ENCODE measurements at places on chromosomes 16 and 17.

DNA sequence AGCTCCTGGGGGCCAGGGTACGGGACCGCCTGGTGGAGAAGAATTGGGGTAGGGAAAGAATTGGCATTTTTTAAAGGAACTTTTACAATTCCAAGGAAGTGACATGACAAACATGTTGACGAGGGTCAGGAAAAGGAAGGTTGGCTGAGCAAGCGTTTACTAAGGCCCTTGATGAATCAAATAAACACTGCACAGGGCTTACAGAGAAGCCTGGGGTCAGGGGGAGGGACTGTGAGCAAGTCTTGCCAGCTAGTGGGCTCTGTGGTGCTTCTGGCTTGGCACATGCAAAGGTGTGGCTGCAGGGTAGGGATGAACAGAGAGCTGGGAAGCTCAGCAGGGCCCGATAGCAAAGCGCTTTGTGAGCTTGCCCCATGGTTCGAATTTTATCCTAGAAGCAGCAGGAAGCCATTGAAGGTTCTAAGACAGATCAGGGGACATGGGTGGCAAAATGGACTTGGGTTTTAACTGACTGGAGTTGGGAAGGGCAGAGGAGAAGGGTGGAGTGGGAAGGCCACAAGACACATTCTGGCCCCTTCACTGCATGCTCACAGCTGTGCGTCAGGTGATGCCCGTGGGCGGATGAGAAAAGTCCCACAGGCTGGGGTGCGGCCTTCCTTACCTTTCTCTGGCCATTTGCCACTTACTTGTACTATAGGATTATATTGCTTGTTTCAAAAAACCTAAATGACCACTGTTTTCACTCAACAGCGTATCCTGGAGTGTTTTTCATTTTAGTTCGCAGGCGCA is 117.8 kb downstream of the SOCS1 start:
- DNase-seq: no peak

- no peak for DNase-seq
Measured at GRCh38 chr16:798666-799065, 1.9 kb downstream of the GNG13 start.

GRCh38 chr16:35207059-35207999 is 1747.9 kb downstream of the TP53TG3F start:
- DNase-seq: no peak

DNA sequence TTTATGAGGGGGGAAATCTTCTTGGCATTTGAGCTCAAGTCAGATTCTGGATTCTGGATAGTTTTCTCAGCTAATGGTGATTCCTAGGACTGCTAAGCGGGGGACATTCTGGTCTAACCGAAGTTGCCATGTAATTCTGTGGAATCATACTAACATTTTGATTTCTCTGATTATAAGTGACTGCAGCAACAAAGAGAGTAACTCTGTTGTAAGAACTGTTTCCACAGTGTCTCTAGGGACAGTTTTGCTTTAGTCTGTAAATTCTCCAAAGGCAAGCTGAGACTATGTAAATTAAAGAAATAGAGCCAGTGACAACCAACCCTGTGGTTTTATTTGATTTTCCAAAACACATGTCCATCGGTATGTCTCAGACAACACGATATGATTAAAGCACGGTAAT is 286.2 kb downstream of the IRX3 start:
- DNase-seq: no peak

DNA sequence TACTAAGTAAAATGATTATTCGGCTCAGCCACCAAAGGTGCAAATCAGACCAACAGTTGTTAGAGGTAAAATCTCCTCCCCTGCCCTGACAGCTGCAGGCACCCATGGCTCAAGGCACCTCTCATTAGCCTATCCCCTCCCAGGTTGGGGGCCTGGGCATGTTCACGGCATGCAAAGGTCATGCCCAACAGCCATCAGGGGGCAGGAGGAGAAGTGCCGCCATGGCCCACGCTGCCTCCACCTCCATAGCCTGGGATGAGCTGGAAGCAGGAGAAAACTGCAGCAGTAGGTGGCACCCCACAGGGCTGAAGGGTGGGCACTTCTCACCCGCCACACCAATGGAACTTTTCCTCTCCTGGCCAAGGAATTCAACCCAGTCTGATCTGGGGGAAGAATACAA is 146.4 kb upstream of the COX10 start:
- DNase-seq: no peak

- DNase-seq: no peak
Measured at GRCh38 chr16:9112166-9112843, 20.9 kb downstream of the HAPSTR1 start.

DNA sequence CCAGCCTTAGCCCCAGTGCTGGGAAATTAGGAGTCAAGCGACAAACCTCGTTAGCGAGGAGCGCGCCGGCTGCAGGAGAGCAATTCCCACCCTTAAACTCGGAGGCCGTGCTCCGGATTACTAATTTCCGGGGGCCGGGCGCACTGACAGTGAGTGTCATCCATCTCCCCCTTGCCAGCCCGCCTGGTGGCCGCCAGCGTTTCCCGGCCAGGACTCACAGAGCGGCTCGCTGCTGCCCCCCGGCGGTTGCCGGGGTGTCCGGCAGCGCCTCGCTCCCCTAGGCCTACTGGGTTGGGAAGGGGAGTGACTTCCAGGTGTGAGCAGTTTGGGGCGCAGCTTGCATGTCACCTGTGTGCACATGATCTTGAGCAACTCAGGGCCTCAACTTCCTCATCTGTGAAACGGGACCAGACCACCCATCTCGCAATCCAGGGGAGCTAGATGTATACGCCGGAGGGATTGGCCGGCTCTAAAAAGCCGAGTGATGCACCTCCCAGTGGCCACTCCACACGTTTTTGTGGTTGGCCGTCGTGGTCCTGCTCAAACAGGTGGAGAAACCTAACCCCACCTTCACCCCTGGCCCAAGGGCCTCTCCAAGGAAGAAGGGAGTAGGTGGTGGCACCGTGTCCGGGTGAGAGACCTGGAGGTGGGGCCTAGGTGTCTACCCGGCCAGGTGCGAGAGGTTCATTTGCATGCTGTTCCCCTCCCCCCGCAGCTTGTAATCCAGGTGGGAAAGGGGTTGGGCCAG is 2.5 kb upstream of the GSE1 start:
- DNase-seq: peak; percentile 79

DNA sequence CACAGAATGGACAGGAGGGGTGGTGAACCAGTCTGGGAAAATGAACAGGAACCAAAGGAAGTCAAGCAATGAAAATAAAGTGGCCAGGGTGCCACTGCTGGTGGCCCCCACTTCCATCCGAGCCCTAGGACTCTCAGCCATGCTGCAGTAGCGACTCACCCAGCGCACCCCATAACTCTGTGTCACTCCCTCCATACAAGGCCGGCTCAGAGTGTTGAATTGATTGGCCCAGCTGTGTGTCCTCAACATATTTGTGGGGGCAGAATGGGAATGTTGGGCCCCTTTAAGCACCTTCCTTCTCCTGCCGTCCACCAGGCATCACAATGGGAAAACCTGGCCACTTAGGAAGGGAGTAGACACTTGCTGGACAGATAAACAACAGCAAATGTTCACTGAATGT is 169.0 kb upstream of the SDK2 start:
- no peak for DNase-seq

DNA sequence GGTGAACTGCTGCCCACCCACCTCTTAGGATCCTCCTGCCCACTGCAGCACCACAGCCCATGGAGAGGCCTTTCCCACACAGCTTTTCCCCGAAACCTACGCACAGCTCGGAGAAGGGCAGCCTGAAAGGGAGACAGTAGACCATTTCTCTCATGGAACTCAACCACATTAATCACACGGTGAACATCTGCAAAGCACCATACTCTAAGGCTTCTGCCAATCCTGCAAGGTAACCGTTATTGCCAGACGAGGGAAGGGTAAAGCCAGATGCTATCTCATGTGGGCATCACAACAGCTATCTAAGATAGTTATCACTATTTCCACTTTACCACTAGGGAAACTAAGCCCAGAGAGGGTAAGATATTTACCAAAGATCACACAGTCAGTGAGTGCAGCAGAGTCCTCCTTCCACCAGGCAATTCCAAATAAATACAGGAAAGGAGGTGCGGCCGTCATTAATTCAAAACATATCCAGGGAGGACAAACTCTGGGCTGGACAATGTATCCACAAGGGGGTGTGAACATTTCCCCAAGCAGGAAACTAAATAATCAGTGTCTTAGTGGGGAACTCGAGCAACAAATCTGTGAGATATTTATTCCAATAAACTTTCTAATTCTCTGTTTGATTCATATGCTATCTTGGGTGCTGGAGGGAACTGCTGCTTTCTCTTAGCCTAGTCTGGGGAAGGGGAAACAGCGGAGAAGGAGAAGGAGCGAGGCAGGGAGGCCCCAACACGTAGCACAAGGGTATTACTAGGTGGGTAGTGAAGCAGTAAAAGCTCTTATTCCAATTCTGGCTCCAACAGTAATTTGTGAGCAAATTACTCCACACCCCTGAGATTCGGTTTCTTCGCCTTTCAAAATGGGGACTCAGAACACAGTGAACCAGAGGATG is 723 bp downstream of the TMEM186 start:
- no peak for DNase-seq

DNA sequence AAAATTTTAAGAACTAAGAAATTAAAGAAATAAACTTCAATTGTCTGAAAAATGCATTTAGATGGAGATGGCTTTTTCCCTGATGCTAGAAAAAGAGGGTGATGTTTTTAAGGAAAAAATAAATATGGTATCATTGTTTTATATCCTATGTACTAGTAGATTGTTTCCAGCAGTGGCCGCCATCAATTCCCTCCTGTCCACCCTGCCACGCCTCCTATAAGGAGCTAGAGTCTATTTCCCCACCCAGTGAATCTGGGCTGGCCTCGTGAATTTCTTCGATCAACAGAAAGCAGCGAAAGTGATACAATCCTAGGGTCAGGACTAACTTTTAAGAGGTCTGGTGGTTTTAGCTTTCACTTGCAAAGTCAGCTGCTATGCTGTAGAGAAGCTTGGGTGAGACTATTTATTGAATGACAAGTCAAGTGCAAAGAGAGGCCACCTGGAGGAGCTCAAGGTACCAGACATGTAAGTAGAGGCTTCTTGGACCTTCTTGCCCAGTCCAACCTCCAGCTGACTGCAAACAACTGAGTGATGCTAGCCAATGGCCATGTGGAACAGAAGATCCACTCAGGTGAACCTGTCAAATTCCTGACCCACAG is 80.9 kb upstream of the MTMR4 start:
- no peak for DNase-seq

DNA sequence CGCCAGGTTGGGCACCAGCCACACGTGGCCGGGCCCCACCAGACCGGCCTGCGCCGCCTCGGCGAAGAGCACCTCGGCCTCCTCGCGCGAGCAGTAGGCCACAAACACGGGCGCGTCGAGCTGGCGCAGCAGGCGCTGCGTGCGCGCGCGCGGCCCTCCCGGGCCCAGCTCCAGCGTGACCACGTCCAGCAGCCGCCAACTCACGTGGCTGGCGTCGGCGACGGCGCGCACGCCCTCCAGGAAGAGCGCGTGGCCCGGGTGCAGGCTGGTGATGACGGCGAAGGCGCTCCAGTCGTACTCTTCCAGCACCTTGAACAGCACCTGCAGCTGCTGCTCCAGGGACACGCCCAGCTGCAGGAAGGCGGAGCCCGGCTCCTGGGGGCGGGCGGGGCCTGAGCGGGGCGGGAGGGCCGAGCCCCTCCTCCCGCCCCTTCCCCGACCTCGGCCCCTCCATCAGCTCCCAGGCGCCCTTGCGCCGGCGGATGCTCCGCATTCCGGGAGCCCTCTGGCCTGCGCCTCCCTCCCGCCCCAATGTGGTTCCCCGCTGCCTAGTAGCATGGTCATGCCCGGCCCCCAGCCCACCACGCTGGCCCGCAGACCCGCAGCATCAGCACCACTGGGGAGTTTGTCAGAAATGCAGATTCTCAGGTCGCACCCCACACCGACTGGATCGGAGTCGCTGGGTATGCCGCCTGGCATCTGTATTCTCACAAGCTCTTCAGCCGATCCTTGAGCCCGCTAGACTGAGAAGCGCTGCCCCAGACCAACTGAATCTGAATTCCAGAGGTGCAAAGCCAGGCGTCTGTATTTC is 7.2 kb downstream of the GRIN2C start:
- DNase-seq: peak; percentile 47

GRCh38 chr16:8797364-8798173 is at the start of the genes PMM2 and TMEM186:
TSS of gene PMM2 (plus strand) at chr16:8797839. CDS start at chr16:8797883, 44 bp downstream.
TSS of gene TMEM186 (minus strand) at chr16:8797639. CDS start at chr16:8797614, 25 bp downstream.
- DNase-seq: peak; percentile 94

GRCh38 chr17:7084088-7084487 is 4.0 kb upstream of the CLEC10A start:
- DNase-seq: no peak

- DNase-seq: no peak
Measured at GRCh38 chr17:83192161-83192788, 112.9 kb downstream of the METRNL start.

- DNase-seq: no peak
Measured at GRCh38 chr17:41680426-41681040, 8.2 kb upstream of the EIF1 start.

GRCh38 chr16:63787014-63787413 is 1334.8 kb downstream of the CDH11 start:
- DNase-seq: no peak

DNA sequence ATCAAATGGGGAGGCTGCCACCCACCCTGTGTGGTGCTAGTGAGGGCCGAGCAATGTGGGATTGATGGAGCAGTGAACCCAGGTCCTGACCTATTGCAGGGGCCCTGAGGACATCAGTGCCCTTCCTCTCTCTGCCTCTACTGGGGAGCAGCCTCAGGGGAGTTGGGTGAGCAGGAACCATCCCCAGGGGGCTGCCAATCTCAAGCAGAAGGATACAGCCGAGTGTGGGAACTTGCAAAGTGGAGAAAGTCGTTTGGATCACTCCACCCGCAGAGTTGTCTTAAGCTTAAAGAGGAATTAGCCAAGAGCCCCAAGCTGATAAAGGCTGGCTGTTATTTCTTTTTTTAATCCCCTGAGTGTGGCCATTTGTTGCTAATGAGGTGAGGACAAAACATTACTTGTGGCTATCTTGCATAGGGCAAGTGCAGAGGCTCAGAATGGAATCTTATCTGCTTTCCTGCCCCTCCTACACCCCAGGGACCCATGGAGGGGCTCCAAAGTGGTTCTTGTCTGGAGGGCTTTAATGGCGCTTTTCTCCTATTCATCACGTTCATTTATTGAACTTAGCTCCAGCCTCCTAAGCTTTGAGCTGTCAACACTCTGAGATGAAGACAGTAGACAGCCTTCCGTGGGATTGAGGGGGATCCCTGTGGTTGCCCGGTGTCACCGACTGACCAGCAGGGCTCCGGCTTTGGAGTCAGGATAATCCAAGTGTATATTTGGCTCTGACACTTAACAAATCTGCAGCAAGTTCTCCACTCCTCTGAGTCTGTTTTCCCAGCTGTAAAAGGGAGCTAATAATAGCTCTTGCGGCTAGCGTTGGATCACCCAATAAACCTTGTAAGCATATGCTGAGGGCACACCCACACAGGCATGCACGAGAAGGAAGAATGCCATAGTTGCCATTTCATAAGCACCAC is 45.1 kb downstream of the MYH11 start:
- DNase-seq: no peak

All from activated T-helper 1 cell treated with anti-CD3 and anti-CD28 coated beads, Interleukin-2, amount 50 U/mL, for 16 hours (primary cell).